ENCODE measurements at places on chromosomes 3 and 15.

GRCh38 chr3:33658621-33658990, 59.4 kb downstream of the CLASP2 start:
- H3K4me1 ChIP-seq: peaks cover 8% of the 10 kb centered on the region
- DNase-seq: no peak
- peak overlapping the region; percentile 41 for H3K4me3 ChIP-seq

GRCh38 chr3:134607054-134608022, 43.5 kb downstream of the KY start:
- no peaks in the 10 kb centered on the region for H3K36me3 ChIP-seq
- H3K4me1 ChIP-seq: peaks cover 10% of the 10 kb centered on the region
- no peak for DNase-seq
- H3K4me3 ChIP-seq: no peak overlapping the region

DNA sequence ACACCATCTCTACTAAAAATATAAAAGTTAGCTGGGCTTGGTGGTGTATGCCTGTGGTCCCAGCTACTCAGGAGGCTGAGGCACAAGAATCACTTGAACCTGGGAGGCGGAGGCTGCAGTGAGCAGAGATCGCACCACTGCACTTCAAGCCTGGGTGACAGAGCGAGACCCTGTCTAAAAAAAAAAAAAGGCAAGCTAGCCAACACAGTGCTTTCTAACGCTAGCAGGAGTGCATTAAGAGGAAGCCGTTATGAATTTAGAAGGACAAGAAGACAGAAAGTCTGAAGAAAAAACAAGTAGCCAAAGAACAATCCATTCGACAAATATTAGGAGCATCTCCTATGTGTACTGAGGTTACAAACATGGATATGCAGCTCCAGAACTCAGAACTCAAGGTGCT, 28.6 kb downstream of the BHLHE40 start:
- H3K27ac ChIP-seq: peak overlapping the region; percentile 75
- H3K4me1 ChIP-seq: peaks cover 79% of the 10 kb centered on the region
- no peaks in the 10 kb centered on the region for H3K36me3 ChIP-seq

DNA sequence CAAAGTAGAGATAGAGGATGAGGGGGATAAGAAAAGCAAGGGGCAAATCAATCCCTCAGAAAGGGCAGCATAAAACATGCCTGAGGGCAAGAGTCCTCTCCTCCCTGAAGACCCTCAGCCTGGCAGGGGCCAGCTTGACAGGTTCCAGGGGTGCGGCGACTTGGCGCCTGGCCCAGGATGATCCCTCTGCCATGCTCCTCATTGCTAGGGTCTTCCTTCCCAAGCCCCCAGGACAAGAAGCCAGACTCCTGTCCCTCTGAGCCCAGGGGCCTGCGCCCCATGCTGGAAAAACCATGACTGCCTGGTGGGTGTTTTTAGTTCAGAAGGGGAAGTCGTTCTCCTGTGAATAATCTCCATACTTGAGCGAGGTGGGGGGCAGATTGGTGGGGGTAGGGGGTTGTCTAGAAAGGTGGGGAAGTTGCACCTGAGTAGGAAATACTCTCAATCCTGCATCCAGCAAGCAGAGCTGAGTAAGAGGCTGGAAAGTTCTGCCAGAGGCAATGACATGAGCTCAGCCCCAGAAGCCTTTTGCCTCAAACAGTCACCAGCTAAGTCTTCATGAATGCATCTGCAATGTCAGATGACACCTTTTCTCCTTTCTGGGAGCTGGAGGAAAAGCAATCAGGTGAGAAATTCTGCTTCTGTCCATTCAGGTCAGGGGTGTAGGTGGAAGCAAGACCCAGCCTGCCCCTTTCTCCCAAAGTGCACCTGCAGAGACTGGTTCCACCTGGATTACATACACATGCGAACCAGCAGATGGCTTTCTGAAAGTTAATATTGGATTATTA, 18.3 kb downstream of the SLC12A8 start:
- H3K36me3 ChIP-seq: no peaks in the 10 kb centered on the region
- peaks cover 3% of the 10 kb centered on the region for H3K4me1 ChIP-seq
- H3K27me3 ChIP-seq: no peaks in the 10 kb centered on the region
- H3K4me3 ChIP-seq: no peak overlapping the region
- H3K27ac ChIP-seq: no peak overlapping the region
- no peak for DNase-seq

- H3K4me1 ChIP-seq: no peaks in the 10 kb centered on the region
- DNase-seq: no peak
- H3K36me3 ChIP-seq: no peaks in the 10 kb centered on the region
- no peak overlapping the region for H3K4me3 ChIP-seq
Observed at GRCh38 chr3:16004812-16005211, 169.7 kb upstream of the GALNT15 start.

- H3K4me1 ChIP-seq: no peaks in the 10 kb centered on the region
- no peak overlapping the region for H3K4me3 ChIP-seq
- DNase-seq: no peak
- no peaks in the 10 kb centered on the region for H3K27me3 ChIP-seq
Observed at GRCh38 chr3:146889626-146890025, 284.5 kb upstream of the PLSCR5 start.

DNA sequence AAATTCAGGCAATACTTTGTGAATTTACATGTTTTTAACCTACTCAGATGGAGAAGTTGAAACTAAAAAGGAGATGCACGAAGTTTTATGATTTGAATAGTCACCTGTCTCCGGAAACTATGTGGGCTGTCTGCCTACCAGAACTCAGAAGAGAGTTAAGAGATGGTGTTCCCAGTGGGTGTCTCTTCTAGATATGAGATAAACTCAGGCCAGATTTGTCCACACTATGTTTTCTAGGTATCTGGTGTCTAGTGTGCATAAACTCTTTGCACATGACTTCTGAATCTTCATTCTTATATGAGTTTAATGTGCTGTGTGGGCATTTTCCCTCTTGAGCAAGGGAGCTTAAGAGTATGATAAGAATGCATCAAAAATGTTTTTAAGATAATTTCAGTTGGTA, 222.8 kb downstream of the FOXP1 start:
- H3K27me3 ChIP-seq: no peaks in the 10 kb centered on the region
- no peaks in the 10 kb centered on the region for H3K4me1 ChIP-seq
- peak overlapping the region; percentile 31 for H3K27ac ChIP-seq
- H3K4me3 ChIP-seq: no peak overlapping the region
- no peaks in the 10 kb centered on the region for H3K36me3 ChIP-seq

GRCh38 chr3:54299169-54299935, 177.0 kb downstream of the CACNA2D3 start:
- no peak for DNase-seq
- no peak overlapping the region for H3K4me3 ChIP-seq
- H3K4me1 ChIP-seq: no peaks in the 10 kb centered on the region
- H3K36me3 ChIP-seq: no peaks in the 10 kb centered on the region
- H3K27ac ChIP-seq: no peak overlapping the region
- H3K27me3 ChIP-seq: no peaks in the 10 kb centered on the region

DNA sequence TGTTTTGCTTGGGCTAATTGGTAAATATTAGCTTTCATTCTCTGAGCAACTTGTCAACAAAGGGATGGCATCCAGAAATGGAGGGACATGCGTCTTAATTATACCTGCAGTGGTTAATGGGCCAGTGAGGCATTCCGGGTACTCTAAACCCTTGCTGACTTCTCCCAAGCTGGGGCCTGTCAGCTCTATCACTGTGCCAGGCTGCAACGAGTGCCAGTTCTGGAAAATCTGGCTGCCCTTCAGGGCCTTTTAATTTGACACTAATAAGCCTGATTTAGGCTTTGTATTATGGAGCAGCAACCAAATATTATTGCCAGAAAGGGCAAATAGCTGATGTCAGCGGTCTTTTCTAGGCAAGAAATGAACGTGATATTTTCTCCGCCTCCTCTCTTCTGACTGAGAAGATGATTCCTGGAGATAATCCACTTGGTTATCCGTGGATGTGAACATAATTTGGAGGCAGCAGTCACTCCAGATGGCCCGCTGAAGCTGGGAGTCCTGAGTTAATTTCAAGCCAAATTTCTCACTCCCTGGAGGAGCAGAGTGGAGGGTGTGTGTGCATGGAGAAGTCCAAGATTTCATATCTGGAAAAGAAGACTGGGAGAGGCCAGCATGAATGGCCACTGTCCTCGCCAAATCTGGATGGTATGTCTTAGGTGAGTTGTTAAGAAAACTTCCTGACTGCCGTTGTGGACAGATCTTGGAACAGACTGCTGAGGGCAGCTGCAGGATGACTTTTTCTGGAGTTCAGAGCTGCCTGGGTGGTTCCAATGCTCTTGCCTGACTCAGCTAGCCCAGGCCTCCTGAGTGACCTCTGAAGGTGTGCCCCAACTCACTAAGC, 44.4 kb upstream of the PSMD6 start:
- no peak overlapping the region for H3K4me3 ChIP-seq
- no peaks in the 10 kb centered on the region for H3K27me3 ChIP-seq
- no peak for DNase-seq
- H3K36me3 ChIP-seq: no peaks in the 10 kb centered on the region
- H3K4me1 ChIP-seq: no peaks in the 10 kb centered on the region
- H3K27ac ChIP-seq: no peak overlapping the region

DNA sequence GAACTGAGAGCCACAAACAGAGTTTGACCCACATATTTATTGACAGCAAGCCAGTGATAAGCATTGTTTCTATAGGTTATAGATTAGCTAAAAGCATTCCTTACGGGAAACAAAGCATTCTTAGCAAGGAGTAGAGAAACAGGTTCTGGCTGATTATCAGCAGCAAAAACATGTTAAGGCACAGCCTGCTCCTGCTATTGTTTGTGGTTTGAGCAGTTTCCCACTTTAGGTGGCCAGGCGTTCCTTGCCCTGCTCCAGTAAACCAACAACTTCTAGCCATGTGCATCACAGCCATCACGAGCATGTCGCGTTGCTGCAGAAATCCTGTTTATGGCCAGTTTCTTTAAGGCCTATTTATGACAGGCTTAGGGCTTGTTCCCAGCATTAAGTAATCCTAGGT, 44.7 kb upstream of the C2CD4B start:
- DNase-seq: no peak
- H3K36me3 ChIP-seq: no peaks in the 10 kb centered on the region
- no peaks in the 10 kb centered on the region for H3K27me3 ChIP-seq
- no peak overlapping the region for H3K27ac ChIP-seq

- H3K27ac ChIP-seq: no peak overlapping the region
- DNase-seq: no peak
- H3K36me3 ChIP-seq: no peaks in the 10 kb centered on the region
- H3K27me3 ChIP-seq: no peaks in the 10 kb centered on the region
- H3K4me3 ChIP-seq: no peak overlapping the region
Observed at GRCh38 chr3:138600100-138600745, 6.2 kb upstream of the CEP70 start.

DNA sequence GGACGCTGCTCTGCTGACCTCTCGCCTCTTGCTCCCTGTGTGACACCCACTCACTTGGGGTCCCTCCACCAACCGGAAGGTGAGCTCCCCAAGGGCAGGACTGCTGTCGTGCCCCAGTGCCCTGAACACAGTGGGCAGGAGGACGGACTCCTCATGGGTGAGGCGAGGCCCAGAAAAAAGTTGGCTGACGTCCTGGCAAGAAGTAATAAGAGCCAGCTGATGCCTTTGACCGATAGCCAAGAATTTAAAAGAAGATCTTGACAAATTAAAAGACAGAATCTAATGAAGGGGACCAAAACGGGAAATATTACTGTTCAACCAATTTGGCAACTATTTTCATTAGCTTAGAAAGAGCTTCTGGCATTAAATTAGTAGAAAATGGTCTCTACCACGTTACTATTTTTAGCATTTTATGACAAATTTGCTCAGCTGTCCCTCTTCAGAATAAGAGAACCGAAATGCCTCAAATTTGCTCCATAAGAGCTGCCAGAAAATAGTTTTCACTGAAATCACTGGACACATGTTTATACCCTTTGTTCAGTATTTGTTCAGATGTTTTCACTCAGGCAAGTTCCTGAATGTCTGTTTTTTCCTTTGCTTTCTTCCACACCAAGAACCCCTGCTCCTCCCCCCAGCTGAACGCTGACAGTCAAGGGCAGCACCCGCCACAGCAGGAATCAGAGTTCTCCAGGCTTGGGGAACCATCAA, 60.5 kb downstream of the XXYLT1 start:
- H3K36me3 ChIP-seq: no peaks in the 10 kb centered on the region
- H3K4me3 ChIP-seq: no peak overlapping the region
- no peaks in the 10 kb centered on the region for H3K27me3 ChIP-seq
- H3K4me1 ChIP-seq: peaks cover 4% of the 10 kb centered on the region
- DNase-seq: no peak
- H3K27ac ChIP-seq: no peak overlapping the region

- H3K4me1 ChIP-seq: no peaks in the 10 kb centered on the region
- H3K27ac ChIP-seq: no peak overlapping the region
- H3K4me3 ChIP-seq: no peak overlapping the region
- H3K27me3 ChIP-seq: no peaks in the 10 kb centered on the region
- no peaks in the 10 kb centered on the region for H3K36me3 ChIP-seq
Observed at GRCh38 chr3:166285001-166285400, 447.8 kb upstream of the BCHE start.

DNA sequence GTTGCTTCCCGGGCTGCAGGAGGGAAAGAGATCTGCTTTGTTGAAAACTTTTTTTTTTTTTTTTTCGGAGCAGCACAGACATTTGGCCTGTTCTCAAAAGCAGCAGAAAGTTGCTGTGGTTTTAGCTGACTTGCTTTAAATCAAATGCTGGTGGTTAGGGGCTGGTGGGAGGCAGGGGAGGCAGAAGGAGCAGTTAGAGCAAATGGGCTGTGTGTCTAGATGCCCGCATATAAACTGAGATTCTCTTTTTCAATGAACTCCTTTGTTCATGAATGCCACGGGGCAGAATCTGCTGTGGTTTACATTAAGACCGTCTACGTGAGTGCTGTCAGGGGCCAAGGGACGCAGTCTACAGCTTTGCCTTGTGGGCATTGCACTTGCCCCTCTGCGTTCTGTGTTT, 95.9 kb downstream of the FLNB start:
- H3K4me3 ChIP-seq: no peak overlapping the region
- no peak overlapping the region for H3K27ac ChIP-seq
- peaks cover 26% of the 10 kb centered on the region for H3K36me3 ChIP-seq

DNA sequence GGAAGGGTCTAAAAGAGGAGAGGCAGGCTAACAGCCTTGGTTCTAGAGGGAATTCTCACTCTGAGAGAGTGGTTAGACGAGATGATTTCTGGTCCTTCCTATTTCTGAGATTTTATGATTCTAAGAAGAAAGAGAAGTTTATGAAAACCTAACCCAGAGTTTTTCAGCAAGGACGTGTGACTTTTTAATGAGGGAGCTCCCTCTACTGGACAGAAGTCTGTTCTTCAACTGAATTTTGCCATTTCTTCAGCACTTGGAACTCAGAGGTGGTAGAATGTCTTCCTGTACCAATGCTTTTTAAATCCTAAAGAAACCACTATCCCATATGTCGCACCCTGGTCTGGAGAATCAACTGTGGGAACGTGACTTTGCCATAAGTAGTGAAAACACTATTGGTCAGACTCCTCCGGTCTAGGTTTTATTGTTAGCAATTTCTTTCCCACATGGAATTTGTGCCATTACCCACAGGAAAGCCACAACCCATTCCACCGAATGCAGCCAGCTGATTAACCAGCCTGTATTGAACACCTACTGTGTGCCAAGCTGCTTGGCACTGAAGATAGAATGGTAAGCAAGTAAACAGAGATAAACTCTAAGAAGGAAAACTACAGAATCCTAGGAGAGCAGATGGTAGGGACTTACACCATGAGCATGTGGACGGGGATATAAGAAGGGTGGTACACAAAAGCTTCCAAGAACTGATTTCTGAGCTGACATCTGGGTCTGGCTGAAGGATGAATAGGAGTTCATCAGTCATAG, 199.5 kb upstream of the LMCD1 start:
- DNase-seq: no peak
- H3K36me3 ChIP-seq: no peaks in the 10 kb centered on the region
- no peaks in the 10 kb centered on the region for H3K27me3 ChIP-seq

- DNase-seq: no peak
- peaks cover 2% of the 10 kb centered on the region for H3K27me3 ChIP-seq
- H3K36me3 ChIP-seq: no peaks in the 10 kb centered on the region
- no peak overlapping the region for H3K27ac ChIP-seq
Observed at GRCh38 chr3:30875505-30875904, 19.0 kb downstream of the GADL1 start.

All from natural killer cell (primary cell).